ENCODE measurements at places on chromosomes 2 and 18.

DNA sequence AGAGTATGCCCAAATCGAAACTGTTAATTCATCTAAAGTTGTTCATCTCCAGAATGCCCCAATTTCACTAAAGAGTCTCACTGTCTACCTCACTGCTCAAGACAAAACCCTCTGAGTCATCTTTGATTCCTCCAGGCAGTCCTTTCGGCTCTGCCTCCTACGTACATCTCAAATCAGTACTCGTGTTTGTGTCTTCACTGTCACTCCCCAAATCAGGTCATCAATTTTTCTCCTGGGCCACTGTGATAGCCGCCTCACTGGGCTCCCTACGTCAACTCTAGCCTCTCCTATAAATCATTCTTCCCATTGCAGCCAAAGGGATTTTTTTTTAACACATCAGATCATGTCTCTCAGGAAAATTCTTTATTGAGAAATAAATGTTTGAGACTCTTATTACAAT is 42.1 kb upstream of the TTC39C start:
- peak; percentile 16 for DNase-seq

DNA sequence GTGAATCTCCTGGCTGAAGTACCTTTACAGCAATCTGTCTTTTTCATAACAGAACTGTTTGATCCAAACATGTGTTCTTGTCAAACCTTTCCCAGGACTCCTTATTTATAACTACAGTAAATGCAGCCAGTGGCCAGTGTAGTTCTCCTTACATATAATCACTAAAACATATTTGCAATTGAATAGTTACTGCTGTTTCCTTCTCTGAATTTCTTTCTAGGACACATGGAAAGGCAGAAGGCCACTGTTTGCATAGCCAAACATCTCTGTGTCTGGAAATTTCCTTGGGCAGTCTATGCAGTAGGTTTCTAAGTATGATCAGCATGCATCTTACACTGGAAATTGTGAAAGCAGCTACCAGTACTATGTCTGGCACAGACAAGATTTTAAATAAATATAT is 57.4 kb upstream of the COL3A1 start:
- DNase-seq, result no peak

DNA sequence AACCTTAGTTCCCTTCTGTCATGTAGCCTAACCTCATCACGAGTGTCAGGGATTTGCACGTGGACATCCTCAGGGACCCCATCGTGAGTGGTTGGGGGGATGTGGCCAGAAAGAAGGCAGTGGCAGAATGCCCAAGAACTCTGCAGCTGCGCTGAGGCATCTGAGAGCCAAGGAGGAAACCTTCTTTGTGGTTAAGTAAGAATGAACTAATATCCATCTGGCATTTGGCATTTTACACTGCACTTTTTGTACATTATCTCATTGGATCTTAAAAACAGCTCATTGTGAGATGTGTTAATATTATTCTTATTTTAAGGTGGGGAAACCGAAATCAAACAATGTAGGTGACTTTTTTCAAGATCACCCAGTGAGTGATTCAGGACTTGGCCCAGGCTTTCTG is 32.6 kb upstream of the APCDD1 start:
- no peak for DNase-seq

DNA sequence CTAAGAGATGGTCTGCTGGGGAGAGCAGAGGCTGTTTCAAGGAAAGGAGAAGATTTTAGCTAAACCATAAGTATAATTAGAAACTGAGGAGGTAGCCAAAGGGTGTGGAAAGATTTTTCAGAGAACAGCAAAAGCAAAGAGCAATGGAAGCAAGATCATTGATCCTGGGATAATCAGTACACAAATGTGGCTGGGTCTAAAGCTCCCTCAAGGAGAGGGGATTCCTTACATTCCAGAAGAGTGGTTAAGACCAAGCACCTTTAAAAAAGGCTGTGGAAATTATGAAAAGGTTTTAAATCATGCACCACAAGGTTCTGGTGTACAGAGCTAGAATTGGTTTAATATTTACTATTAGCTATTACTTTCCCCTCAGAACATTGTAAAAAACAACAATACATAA is 246.0 kb upstream of the UBE2E3 start:
- DNase-seq, result no peak

DNA sequence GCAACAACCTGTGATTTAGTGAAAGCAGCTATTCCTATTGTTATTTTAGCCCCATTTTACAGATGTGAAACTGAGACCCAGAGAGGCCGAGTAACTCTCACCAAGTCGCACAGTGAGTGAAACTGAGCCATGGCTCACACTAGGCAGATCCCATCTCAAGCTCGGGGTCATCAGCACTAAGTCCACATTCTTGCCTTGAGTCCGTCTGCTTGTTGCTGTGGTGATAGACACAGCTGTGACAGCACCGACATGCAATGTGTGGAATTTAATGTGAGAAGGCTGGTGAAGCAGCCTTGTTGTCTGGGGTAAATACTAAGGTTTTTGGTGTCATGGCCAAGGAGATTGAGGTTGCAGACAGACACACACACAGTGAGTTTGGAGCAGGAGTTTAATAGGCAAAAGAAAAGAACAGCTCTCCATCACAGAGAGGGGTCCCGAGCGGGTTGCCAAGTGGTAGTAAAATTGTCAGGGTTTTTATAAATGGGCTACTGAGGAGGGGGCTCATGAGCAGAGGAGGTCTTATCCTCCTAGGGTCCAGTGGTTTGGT is 40.2 kb upstream of the GMCL1 start:
- no peak for DNase-seq

DNA sequence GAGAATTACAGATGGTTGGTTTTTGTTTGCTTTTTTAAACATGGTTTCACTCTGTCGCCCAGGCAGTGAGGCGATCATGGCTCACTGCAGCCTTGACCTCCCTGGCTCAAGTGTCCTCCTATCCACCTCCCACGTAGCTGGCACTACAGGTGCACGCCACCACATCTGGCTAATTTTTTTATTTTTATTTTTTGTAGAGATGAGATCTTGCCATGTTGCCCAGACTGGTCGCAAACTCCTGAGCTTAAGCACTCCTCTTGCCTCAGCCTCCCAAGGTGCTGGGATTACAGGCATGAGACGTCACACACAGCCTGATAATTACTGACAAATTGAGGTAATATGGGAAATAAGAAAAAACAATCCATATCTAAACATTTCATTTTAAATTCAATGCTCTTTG is 110.5 kb upstream of the ZSWIM2 start:
- DNase-seq, result no peak

GRCh38 chr18:12098374-12098773 is 4.7 kb downstream of the ANKRD62 start:
- no peak for DNase-seq

DNA sequence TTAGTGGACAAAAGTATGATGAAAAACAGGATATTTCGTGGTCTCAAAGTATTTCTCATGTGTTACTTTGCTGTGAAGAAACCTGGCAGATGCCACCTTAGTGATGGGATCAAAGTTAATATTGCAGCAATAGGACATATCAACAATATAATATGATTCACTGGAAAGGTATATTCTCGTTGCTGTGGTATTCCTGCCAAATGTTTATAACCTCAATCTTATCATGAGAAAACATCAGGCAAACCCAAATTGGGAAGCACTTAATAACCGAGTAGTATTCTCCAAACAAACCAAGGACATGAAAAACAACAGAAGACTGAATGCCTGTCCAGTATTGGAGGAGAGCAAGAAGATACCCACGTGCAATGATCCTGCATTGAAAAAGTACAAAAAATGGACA is 302.6 kb upstream of the MC4R start:
- DNase-seq, result no peak

- DNase-seq, result no peak
Observed at GRCh38 chr2:143679617-143680016, 550.4 kb downstream of the ARHGAP15 start.

- DNase-seq, result no peak
Observed at GRCh38 chr2:62774555-62775366, 69.2 kb downstream of the EHBP1 start.

DNA sequence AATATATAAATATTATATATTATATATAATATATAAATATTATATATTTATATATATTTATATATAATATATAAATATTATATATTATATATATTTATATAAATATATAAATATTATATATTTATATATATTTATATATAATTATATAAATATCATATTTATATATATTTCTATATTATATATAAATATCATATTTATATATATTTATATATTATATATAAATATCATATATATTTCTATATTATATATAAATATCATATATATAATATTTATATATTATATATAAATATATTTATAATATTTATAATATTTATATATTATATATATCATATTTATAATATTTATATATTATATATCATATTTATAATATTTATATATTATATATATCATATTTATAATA is 321.4 kb downstream of the CDH2 start:
- DNase-seq, result no peak

GRCh38 chr18:41905786-41906527 is 49.1 kb upstream of the PIK3C3 start:
- no peak for DNase-seq

DNA sequence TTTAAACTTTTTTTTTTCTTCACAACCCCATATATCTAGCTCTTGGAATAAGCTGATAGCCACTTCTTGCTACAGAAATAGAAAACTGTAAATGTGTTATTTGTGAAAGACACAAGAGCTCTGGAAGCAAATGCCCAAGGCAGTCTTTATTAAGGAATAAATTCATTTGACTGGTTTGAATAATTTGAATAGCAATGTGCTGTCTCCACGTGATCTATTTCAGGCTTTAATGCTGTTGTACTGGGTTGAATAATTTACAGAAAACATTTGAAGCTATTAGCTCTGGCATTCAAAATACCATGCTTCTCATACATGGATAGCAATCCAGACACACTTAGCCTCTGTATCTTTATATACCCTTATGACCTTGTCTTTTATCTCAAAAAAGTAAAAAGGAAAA is 366.7 kb upstream of the KCNJ3 start:
- DNase-seq, result no peak

DNA sequence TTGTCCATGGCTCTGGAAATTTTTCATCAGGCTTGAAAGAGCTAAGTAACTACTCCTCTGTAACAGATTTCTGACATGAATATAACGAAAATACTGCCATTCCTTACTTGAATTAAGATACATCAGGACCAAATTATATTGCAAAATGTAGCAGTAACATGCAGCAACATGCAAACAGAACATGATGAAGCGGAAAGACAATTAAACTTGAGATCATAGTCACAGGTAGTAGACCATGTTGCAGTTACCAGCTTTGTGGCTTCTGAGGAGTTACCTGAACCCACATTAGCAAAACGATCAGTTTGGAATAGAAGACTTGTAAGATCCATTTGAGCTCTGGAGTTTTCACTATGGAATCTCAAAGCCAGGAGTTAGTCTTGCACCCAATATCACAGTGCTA is 76.2 kb downstream of the MREG start:
- no peak for DNase-seq

DNA sequence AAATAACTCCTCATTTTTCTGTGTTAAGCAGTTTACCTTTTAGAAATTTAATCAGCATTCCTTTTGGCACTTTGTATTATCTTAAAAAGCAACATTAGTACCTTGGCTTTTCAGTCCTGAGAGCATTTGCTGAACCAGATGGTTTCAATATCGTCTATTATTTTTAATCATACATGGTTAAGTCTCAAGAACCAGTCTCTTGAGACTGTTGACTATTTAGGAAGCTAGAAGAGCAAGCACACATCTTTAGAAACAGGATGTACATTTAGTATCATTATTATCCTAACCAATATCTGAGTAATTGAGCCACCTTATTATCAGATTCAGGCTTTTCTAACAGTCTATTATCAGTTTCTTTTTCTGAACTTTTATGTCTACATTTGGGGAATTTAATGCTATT is 28.2 kb upstream of the ZEB2 start:
- no peak for DNase-seq

- no peak for DNase-seq
Observed at GRCh38 chr2:223036790-223037444, 15.1 kb upstream of the KCNE4 start.

- DNase-seq, result no peak
Observed at GRCh38 chr2:38751596-38752410, 642 bp upstream of the SRSF7 start.

GRCh38 chr2:203786549-203787351 is 80.3 kb downstream of the CD28 start:
- no peak for DNase-seq

GRCh38 chr2:134522496-134523455 is 196.0 kb downstream of the TMEM163 start:
- DNase-seq, result no peak

- DNase-seq, result peak; percentile 16
Observed at GRCh38 chr2:23940718-23941620, 706 bp downstream of the UBXN2A start.

GRCh38 chr2:100742277-100743254 is 77.4 kb upstream of the NPAS2 start:
- no peak for DNase-seq

- DNase-seq, result no peak
Observed at GRCh38 chr2:164739966-164740365, 101.7 kb downstream of the COBLL1 start.

- peak; percentile 6 for DNase-seq
Observed at GRCh38 chr2:111117598-111118480, 2.9 kb upstream of the BCL2L11 start.

GRCh38 chr18:37701967-37702366 is 136.4 kb upstream of the CELF4 start:
- no peak for DNase-seq

DNA sequence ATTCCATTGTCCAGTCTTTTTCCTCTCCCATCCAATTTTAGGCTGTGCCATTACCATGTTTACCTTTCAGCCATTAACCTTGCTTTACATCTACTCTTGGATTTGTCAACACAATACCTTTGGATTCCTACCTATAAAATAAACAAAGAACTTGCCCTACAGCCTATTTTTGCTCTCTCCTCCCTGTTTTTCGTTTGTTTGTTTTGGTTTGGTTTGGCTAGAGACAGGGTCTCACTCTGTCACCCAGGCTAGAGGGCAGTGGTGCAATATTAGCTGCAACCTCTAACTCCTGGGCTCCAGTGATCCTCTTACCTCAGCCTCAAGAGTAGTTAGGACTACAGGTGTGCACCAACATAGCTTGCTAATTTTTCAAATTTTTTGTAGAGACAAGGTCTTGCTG is 76.1 kb downstream of the SP100 start:
- no peak for DNase-seq

- DNase-seq, result no peak
Observed at GRCh38 chr2:239816576-239817467, 208.3 kb downstream of the NDUFA10 start.

- DNase-seq, result no peak
Observed at GRCh38 chr2:169118060-169118459, 48.7 kb downstream of the DHRS9 start.

DNA sequence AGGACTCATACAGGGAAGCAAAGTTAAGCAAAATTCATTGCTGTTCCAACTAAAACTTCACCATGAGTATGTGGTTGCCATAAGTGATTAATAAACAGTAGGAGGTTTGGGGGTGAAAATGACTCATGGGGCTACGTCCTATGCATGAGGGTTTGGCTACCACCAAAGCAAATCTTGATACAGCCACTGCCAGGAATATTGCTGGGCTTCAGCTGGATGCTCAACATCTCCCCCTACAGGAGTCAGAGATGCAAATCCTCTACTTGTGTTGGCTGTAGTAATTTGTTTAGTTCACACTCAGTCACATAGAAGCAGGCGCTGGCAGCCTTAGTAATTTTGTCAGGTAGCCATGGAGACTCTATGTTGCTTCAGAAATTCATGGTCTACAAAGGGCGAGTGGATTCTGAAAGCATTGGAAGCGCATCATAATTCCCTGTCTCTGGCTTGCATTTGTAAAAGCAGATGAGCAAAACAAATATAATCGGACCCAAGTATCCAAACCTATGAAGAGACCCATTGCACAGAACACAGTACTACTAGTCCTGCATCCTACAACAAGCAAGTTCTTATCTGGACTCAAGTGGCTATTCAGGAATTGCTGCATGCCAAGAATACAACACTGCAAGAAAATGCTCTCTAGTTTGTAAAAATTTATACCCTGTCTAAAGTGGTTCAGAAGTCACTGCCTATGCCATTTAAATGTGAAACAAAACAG is 76.0 kb downstream of the CD28 start:
- DNase-seq, result peak; percentile 52

All from activated CD4-positive, alpha-beta T cell treated with anti-CD3 and anti-CD28 coated beads, Interleukin-2, amount 50 U/mL, for 1 hour (primary cell).